ENCODE measurements at places on chromosomes 7 and 10.

GRCh38 chr7:4154882-4155535 is 527.1 kb upstream of the FOXK1 start:
- no peak for DNase-seq

GRCh38 chr7:23918856-23919255 is 208.8 kb downstream of the STK31 start:
- no peak for DNase-seq

- peak; percentile 51 for DNase-seq
Measured at GRCh38 chr7:44565097-44565794, 8.5 kb downstream of the DDX56 start.

DNA sequence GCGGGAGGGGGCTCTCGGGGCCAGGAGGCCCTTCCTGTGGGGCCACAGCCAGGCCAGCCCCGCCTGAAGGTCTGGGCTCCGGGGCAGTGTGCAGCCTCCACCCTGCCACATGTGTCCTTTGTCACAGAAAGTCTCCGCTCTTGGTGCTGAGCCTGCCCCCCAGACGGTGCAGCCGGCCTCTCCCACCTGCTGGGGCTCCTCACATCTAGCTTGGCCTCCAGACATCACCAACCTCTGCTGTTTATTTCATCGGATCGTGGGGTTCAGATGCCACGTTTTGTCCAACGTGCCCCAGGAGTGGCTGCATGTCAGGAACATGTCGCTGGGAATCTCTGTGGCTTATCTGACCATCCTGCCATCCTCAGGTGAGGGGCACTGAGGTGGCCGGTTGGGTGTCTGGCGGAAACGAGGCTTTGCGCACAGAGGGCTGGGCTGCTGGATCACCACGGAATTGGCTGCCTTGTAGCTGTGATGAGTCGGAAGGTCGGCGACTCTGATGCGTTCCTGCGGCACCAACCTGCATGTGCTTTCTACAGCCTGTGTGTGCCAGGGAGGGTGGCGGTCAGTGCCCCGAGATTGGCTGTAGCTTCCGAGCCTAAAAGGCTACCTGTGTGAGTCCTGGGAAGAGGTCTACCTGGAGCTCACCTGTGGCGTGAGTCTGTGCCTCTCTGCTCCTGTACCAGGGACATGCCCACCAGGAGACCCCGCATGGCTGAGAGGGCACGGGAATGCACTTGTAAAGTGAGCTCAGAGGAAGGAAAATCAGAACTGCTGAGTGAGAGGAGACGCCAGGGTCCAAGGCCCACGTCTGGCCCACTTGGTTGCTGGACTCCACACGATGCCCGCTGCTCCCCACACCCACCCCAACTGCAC is 316.4 kb downstream of the DNAJB6 start:
- no peak for DNase-seq

DNA sequence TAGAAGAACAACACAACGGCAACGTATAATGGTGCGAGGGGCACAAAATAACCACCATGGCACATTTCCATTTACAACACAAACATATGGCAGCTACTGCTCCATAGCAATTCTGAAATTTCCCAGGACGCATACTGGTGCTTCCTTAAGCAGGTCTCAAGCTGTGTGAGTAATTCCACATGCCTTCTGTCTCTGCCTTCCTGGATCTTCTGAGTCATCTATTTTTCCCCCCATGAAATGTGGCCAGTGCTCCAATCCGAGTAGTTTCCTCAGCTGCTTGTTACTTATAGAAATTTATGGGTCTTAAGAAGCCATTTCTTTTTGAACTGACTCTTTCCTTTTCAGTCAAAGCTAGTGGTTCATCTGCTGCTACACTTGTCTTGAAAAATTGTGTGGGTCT is 256.6 kb upstream of the KLF6 start:
- no peak for DNase-seq

GRCh38 chr7:106731187-106731586 is 70.2 kb upstream of the CCDC71L start:
- DNase-seq = no peak

DNA sequence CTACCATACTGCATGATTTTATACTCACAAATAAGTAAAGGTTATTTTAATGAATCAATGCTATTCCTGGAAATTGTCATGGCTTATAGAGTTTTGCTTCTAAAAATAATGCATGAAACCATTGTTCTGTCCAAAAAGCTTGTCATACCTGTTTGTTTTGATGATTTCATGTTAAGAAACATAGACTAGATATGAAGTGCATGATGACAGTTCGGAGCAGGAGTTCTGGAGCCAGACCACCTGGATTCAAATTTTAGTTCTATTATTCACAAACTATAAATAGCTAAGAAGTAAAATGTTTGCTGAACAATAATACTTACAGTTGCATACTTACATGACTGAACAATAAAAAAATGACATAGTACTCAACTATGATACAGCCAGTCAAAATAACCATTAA is 107.0 kb upstream of the AKR1E2 start:
- DNase-seq = no peak

DNA sequence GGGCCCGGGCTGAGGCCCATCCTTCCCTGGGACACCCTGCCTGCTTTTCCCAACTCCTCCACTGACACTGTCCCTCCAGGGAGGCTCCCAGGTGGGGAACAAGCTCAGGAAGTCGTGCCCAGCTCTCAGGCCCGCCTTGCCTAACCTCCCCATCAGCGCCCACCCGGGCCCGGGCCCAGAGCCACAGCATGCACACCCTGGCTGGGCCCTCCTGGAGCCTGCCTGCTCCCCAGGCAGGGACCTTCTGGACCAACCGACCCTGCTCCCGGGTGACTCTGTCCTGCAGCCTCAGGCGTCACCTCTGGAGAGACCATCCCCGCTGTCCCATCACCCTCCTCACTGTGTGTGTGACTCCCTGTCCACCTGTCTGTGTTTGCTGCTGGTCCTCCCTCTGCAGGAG is 1.8 kb upstream of the TMEM184A start:
- DNase-seq = no peak

GRCh38 chr7:74713567-74713966 is 56.0 kb downstream of the GTF2I start:
- no peak for DNase-seq

DNA sequence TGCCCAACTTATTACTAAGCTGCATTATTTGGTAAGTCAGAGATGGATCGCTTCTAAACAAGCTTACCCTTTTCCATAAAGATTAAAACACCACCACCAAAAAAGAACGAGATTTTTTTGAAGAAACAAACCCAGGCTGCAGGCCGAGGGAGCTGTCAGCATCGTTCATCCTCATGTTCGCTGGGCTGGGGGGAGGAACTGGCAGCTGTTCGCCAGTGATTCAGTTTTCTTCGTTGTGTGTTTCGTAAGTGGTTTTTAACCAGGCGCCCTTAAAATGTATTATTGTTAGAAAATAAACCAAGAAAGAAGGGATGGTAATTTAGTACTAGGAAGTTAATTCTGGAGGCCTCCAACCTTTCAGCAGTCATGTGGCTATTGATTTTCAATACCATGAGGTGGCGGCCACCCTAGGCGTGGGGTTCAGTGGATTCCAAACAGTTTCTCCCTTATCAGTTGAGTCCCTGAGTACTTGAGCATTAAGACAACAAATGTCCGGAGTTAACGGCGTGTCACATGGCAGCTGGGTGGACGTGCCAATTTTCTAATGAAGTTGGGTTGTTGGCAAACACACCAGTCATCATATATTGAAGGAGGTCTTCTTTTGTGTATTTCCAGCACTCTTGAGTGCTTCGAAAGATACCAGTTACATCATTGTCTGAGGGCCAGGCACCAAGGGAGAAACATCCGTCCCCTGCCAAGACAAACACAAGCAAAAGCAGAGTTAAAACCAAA is 173.2 kb downstream of the EBF3 start:
- no peak for DNase-seq

DNA sequence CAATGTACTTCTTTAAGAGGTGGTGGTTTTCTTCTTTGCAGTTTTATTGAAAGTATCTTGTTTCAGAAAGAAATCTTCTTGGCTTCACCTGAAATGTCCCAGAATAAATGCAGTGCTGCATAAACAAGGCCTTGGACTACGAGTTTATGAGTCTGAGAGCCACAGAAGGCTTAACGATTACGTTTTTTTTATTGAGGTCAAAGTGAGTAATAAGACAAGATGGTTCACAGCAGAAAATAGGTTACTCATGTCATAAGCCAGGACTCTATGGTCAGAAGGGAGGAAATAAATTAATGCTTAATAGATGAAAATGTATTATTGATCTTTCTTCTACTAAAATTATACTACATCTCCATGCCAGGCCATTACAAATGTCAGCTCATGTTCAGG is 13.7 kb upstream of the NPTX2 start:
- no peak for DNase-seq

GRCh38 chr7:158377800-158378623 is 209.6 kb downstream of the PTPRN2 start:
- DNase-seq = no peak

GRCh38 chr10:112026438-112026837 is 157.1 kb downstream of the GPAM start:
- no peak for DNase-seq

DNA sequence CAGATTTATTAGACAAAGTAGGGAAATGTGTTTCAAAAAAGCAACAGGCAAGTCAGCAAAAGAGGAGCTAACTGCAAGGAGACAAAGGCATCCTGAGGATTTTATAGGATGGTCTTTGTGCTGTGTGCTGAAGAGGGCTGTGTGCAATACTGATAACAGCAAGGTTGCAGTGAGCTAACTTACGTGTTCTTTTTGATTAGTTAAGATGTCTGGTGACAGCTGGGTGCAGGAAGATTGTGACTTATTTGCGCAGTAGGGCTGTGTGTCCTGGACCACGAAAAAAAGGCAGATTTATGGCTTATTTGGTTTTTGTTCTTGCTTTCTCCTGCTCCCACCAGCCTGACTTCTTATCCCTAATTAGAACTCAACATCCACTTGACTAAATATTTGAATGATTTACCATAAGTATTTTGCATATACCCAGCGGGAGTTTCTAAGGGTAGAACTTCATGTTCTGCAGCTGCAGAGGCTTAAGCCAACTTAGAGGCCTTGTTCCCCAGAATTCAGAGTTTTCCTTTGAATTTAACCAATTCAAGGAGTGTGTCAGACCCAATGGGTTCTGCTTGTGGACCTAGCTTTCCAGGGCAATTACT is 119.0 kb downstream of the ANKRD26 start:
- DNase-seq = no peak

DNA sequence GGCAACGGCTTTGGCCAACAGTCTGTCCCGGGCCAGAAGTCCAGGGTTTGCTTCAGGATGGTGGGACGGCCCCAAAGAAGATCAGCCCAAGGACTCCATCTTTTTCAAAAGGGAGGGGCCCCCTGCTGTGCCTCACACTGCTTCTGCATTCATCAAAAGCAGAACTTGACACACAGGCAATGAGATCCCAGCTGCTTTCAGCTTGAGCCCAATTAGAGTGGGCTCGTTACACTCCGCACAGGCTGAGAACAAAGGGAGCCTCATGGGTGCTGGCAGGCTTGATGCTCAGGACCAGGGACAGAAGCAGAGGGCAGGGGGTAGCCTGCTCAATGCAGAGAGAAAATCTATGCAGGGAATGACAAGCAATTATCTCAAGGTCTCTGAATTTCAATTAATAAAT is 45.5 kb downstream of the VOPP1 start:
- DNase-seq = no peak

GRCh38 chr10:4120096-4120853 is 335.3 kb upstream of the KLF6 start:
- DNase-seq = no peak

- DNase-seq = no peak
Measured at GRCh38 chr10:123945325-123945920, 53.8 kb upstream of the CPXM2 start.

GRCh38 chr10:82150123-82150900 is 275.3 kb downstream of the NRG3 start:
- peak; percentile 32 for DNase-seq

- no peak for DNase-seq
Measured at GRCh38 chr10:18689498-18689897, 30.3 kb downstream of the ARL5B start.

GRCh38 chr10:31959461-31960173 is 31.0 kb upstream of the ARHGAP12 start:
- no peak for DNase-seq

- no peak for DNase-seq
Measured at GRCh38 chr10:47357911-47358310, 9.7 kb downstream of the RBP3 start.

DNA sequence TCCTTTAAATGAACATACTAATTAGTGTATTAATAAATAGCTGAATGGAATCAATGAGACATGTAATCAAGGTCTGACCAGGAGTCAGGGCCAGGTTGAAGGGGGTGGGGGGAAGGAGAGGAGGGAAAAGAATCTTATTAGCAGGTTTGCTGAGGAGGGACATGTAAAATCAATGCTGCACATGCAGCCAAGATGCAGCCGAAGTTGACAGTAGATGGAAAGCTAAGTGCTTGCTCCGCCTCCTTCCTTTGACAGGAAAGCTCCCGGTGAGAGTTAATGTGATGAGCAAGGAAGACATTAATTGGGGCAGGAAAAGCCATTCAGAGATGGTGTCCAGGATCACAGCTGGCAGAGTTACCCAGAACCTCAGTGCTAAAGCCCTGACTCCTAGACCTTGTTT is 24.4 kb downstream of the PLXNA4 start:
- DNase-seq = no peak

DNA sequence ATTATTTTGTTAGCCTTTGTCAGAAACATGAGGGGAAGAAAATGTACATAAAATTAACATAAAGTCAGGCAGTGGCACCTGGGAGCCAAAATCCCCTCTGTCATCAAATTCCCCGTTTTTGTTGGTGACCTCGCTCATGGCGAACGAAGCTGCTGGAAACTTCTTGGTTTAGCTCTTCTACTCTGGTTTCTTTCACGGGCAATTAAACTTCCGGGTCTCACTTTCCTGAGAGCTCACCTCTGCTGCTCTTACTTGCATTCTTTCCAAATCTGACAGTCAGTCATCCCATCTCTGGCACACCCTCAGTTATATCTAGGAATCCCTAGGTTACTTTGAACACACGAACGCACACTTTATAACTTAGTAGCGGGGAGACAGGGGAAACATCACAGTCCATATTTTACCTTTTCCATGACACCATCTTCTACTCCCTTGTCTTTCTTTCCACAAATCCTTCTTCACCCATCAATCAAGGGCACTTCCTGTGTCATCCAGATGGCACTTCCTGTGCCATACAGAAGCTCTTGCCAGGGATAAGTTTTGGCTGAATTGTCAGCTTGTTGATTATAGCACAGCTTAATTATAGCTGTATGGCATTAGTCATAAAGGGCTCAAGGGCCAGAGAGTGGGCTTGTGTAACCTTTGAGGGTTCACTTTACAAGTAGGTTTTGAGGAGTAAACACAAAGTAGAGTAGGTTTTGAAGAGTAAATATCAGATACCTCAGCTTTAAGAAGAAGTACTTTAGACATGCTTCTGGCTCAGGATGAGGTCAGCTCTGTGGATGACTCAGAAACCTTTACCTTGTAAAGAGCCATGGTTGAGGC is 105.1 kb downstream of the GATA3 start:
- no peak for DNase-seq

DNA sequence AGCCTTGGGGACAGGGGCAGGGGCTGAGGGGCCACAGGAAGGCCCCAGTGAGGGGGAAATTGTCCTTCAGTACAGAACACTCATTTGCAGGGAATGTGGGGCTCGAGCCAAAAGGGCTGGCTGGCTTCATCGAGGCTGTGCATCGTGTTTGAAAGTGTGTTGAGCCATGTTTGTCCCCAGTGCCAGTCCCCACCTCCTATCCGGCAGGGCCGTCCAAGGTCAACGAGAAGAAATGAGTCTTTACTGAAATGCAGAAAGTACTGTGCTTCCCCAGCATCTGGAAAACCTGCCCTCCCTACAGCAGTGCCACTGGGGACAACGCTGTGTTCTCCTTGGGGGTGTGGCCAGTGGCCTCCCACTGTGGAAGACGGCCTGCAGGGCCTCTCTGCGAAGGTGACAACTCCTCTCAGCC is 214.1 kb downstream of the KLF6 start:
- DNase-seq = no peak

Measured in progenitor cell of endocrine pancreas (in vitro differentiated cells).